ENCODE measurements at places on chromosomes 4 and X.
A peak's percentile ranks its signal among the peaks of the same experiment; 100 is the strongest.

DNA sequence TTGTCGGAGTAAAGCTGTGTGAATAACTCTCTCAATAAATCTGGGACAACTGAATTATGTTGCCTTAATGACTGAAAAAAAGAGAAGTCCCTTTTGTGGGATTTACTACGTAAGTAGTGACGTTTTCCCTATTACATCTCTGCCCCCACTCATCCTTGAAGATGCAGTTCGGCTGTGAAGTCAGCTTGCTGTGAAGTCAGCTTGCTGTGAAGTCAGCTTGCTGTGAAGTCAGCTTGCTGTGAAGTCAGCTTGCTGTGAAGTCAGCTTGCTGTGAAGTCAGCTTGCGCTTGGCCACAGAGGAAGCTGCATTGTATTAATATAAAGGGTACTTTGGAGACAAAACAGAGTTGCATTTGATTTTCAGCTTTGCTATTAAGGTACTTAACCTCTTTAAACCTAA, 8.0 kb upstream of the VAMP7 start:
- DNase-seq: no peak

- DNase-seq: no peak
Observed at GRCh38 chrX:140502491-140503237, 2.2 kb downstream of the SOX3 start.

- no peak for DNase-seq
Observed at GRCh38 chrX:44447214-44447613, 95.4 kb downstream of the FUNDC1 start.

GRCh38 chr4:153816542-153816941, 27.7 kb upstream of the SFRP2 start:
- no peak for DNase-seq

DNA sequence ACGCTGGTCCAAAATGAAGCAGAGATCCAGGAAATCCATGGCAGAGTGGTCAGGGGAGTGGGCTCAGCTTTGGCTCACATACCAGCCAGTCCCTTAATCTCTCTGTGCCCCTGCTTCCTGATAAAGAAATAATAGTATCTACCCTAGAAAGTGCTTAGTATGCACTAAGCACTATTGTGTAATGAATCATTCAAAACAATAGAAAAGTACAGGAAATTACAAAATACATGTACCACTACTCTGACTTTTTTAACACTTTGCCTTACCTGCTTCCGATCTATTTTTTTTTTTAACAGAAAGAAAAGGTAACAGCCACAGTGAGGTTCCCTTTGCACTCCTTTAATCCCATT, 49.9 kb downstream of the TBC1D9 start:
- DNase-seq: no peak

- DNase-seq: no peak
Observed at GRCh38 chrX:12881914-12882313, 15.0 kb downstream of the TLR7 start.

- DNase-seq: peak; percentile 44
Observed at GRCh38 chrX:40573763-40574162, 7.0 kb upstream of the ATP6AP2 start.

DNA sequence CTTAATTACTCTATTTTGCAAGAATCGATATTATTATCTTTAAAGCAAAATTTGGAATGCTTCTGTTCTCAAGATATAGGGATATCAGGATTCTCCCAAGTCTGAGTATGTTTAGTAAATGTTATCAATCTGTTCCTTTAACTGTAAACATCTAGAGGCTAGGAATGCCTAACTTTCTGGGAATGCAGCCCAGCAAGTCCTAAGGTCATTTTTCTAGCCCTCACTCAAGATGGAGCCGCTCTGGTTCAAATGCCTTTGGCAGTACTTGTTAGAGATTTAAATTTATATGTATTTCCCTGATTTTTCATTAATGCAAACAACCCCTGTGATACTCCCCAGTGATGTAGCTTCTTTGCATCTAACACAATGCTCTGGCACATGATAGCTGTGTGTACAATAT, 623.8 kb upstream of the LCORL start:
- no peak for DNase-seq

- DNase-seq: no peak
Observed at GRCh38 chrX:101160001-101160400, 59.6 kb upstream of the DRP2 start.

GRCh38 chr4:112860830-112861690, 188.4 kb upstream of the ANK2 start:
- DNase-seq: no peak

DNA sequence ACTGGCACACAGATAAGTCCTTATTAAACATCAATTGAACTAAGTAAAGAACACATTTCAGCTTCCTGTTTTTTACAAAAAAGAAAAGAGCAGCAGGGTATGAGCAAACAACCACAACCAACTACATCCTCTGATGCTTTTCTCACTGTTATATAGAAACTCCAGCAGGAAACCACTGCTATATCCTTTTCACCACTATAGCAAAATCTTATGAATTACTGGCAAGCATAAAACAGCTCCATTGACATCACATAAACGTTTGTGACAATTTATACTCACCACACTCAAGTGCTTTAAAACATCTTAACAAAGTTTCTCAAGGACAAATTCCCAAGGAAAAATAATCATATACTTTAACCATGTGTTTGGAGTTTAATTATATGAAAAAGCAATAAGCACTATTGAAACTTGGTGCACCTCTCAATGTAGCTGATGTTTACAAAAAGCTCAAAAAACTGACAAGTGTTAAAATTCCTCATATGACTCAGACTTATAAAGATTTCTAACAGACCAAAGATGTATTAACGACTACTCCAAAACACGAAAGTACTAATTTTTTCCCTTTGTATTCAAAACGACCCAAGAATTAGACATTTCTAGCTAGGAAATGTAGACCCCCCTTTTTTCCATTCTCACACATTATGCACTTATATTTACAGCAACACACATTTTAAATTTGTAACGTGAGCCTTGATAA, 12.9 kb downstream of the GPRIN3 start:
- no peak for DNase-seq

GRCh38 chr4:85861064-85861765, 386.3 kb downstream of the ARHGAP24 start:
- DNase-seq: no peak

DNA sequence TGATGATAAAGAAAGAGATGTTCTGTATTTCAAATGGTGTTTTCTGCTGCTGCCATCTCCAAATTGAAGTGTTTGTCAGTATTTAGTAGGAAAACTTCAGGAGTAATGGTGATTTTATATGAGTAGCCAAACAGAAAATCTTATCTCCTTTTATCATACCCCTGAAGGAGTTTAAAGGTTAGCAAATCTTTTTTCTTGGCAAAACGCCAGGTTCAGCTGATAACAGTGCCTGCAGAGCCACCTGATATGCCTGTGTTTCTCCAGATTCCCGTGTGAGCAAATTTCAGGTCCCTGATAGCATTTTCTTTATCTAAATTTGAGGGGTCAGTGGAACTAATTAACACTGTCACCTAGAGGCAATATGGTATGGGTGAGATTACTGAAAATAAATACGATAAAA, 65.8 kb upstream of the ETNPPL start:
- no peak for DNase-seq

- DNase-seq: no peak
Observed at GRCh38 chrX:38970074-38970473, 168.8 kb downstream of the MID1IP1 start.

- DNase-seq: no peak
Observed at GRCh38 chrX:47209508-47210238, 8.8 kb upstream of the CDK16 start.

DNA sequence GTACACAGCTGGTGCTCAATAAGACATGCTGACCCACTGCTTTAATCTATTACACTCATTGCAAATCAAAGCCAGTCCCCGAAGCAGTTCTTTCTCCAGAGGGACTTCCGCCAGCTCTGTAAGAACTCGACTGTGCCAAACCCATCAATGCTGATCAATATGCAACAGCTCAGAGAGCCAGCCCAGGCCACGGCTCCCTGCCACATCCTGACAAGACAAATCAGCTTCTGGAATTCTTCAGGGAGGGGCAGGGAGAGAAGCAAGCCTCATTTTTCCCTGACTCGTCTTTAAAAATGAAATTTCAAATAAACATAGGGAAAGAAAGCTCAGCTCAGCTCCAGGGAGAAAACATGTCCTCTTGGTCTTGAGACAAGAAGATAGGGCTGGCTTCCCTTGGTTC, 5.3 kb upstream of the ADRA2C start:
- DNase-seq: no peak

- DNase-seq: no peak
Observed at GRCh38 chr4:28868841-28869240, 1851.3 kb upstream of the PCDH7 start.

- no peak for DNase-seq
Observed at GRCh38 chr4:178414042-178414441, 971.8 kb upstream of the AGA start.

GRCh38 chr4:2082118-2082517, 23.0 kb downstream of the NAT8L start:
- DNase-seq: no peak

DNA sequence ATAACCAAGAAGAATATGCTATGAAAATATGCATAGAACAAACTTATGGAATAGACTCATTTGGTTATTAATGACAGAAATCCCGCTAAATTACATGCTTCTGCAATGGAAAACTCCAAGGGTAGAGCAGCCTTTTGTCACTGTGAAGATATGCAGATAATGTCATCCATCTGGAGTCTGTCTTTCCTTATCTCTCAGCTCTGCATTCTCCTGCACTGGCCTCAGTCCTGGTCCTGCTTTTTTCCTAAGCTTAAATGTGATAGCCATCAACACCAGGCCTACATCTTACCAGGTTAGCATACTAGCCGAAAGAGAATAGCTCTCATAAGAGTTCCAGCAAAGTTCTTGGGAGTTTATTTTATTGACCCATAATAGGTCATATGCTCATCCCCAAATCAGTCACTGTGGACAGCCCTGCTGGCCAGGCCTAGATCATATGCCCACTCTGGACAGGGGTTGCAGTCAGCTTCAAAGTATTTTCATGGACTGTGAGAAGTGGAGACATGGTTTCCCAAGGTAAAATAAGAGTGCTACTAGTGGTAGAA, 86.5 kb upstream of the LEF1 start:
- no peak for DNase-seq

DNA sequence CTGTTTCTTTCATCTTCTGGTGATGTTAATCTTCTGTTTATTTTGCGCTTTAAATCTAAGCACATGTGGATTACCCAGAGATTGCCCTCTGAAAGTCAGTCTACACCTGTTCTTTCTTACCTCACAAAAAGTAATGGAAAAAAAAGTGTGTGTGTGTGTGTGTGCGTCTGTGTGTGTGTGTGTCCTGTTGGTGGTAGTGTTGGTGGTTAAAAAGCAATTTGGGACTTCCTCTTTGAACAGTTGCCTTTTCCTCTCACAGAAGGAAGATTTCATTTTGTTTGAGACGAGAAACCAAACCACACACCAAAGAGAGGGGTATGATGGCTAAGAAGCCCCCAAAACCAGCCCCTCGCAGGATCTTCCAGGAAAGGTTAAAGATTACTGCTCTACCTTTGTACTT, at the start of gene STAP1:
STAP1 (plus strand) TSS at position 235 of the 400 bp plus-strand sequence; CDS start at position 318, 83 bp downstream.
- DNase-seq: peak; percentile 37

DNA sequence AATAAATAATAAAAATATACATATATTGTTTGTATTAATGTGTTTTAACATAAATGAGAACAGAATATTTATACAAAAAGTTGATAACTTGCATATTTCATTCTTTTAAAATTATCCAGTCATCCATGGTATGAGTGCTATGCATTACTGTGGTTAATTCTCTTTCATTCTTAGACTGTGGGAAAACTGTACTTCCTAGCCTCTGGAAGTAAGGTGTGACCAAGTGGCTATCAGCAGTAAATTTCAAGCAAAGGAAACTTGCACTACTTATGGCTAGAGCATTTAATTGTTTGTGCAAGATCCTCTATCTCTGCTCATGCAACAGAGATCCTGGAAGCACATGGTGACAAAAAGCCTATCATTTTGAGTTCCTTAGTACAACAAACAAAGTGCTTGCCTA, 1054.5 kb upstream of the PABPC4L start:
- no peak for DNase-seq

DNA sequence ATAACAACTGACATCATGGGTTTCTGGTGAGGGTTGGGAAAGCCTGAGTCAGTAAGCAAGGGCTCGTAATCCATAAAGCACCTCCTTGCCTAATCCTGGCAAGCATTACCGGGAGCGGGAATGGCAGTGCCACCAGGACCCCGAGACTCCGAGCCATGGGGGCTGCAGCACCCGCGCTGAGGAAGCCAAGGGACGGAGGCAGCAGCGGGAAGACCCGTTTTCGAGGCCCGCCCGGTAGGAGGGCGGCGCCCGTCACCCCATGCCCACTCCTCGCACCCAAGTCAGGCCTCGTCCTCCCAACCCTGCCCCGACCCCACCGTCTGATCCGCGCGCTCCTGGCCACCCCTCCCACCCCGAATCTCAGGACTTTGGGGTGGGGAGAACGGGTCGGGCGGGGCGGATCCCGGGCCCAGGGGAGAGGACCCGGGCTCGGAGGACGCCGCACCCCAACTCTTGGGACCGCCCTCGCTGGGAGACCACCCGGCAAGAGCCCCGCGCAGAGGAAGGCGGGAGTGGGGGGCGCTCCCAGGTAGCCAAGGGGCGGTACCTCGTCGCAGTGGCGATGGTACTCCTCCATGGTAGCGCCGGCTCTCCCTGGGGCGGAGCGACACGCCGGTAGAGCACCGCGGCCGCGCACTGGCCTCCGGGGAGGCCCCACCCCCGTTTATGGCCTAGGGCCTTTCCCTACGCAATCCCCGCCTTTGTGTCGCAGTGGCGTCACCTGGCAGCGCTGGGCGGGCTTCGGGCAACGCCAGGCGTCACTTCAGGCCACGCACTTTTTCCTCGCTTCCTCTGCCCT, at the start of gene DYNLT3:
DYNLT3 (minus strand) TSS at position 638 of the 799 bp plus-strand sequence; CDS start at position 577, 61 bp downstream.
- peak; percentile 81 for DNase-seq

- DNase-seq: no peak
Observed at GRCh38 chr4:189098932-189099696, 841.6 kb upstream of the FRG1 start.

DNA sequence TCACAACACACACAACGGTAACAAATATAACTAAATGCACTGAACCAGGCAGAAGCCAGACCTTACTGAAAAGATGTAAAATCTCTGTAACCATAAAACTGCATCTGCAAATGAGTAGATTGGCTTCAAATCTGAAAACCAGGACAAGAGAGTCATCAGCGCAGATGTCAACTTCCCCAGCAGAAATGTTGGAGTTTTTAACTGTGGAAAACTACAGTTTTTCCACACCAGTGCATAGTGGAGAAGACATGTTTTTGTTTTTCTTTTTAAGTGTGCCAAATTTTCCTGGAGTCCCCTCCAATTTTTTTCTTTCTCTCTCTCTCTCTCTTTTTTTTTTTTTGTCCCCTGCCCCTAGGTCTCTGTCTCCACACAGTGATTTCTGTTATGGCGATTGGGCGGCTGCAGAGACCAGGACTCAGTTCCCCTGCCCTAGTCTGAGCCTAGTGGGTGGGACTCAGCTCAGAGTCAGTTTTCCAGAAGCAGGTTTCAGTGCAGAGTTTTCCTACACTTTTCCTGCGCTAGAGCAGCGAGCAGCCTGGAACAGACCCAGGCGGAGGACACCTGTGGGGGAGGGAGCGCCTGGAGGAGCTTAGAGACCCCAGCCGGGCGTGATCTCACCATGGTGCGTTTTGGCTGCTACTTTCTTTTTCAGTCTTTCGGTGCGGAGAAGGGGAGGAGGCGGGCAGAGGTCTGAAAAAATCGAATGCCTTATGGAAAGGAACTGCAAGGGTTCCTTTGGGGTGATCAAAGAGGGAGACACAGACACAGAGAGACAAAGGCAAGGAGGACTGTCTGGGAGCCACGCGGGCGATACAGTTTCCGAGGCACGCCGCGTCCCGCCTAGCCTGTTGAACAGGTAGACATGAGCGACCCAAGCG, at the start of gene GUCY1A1:
GUCY1A1 (plus strand) TSS at position 505 of the 878 bp plus-strand sequence. CDS start 30,020 bp downstream, outside the sequence.
- DNase-seq: peak; percentile 4

All from CD4-positive, alpha-beta T cell treated with Interleukin-17A for 4 hours (primary cell).